ENCODE measurements at places on chromosomes 3 and 15.

DNA sequence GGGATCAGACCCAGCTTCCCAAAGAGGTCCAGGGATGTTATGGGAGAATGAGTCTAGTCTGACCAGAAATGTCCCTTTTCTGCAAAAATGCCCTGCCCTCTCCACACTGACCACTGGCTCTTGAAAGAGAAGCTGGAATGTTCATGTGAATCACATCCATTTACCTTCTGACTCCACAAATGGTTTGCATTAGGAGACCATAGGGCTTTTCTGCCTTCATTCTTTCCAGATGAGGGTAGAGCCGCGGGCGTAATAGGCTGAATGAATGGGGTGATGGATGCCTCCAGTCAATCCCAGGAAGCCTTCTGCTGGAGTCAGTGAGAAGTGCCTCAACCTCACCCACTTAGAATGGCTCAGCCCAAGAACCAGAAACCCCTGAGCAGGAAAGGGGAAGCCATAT, 47.2 kb upstream of the IREB2 start:
- no peak for DNase-seq

DNA sequence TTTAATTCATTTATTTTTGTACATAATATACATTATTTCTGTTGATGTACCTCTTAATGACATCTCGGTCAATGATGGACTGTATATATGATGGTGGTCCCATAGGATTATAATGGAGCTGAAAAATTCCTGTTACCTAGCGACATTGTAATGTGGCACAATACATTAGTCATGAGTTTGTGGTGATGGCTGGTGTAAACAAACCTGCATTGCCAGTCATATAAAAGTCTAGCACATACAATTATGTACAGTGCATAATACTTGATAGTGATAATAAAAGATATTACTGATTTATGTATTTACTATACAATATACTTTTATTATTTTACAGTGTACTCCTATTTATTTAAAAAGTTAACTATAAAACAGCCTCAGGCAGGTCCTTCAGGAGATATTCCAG, 15.1 kb downstream of the TTC14 start:
- DNase-seq, result no peak

DNA sequence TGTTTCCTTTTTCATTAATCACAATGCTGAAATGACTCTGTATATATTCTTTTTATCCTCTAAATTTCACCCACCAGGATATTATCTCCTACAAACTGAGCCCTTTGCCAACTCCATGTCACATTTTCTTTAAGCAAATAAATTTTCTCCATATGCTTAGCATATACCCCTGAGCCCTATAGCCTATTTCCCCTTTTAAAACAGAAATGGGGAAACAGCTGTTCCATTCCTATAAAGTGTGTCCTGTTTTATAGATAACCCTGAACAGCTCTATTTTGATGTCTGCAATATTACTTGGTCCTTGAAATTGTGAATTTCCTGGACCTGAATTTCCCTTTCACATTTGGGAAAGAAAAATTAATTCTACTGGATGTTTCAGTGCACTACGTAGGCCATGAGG, 15.6 kb upstream of the FILIP1L start:
- no peak for DNase-seq

GRCh38 chr3:142106548-142106947, 42.8 kb downstream of the TFDP2 start:
- no peak for DNase-seq

DNA sequence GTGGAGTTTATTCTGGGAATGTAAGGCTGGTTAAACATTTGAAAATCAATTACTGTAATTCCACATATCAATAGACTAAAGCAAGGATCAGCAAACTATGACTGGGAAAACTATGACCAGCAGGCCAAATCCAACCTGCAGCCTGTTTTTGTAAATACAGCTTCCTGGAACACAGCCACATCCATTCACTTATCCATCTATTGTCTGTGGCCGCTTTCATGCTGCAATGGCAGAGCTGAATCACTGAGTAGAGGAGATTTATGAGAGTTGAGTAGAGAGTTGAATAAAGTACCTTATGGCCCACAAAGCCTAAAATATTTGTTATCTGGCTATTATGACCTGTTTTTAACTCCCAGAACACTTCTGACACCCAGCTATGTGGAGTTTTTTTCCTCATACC, 12.2 kb downstream of the MYLK start:
- DNase-seq, result no peak

GRCh38 chr3:176911579-176911978, 285.7 kb downstream of the TBL1XR1 start:
- no peak for DNase-seq

DNA sequence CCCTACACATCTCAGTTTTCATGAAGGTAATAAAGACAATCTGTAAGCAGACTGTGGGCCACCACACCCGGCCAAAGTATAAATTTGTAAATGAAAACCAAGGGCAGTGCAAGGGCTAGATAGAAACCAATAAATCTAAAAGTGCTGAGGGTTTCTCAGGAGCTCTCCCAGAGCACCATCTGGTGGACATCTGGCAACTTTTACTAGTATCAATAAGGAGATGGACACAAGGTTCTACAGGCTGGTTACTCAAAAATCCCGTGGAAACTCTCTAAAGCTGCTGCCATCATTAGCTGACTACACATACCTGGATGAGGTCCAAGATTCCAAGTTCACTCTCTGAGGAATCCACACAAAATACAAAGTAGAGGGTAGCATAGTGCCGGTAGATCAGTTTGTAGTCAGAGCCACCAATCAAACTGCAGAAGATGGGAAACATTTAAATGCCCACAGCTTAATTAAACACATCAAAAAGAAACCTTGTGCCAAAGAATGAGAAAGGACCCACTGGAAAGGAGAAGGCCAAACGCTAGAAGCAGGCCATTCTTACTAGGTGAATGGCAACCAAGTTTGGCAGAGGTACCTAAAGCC, 5.5 kb downstream of the AP3S2 start:
- DNase-seq, result no peak

DNA sequence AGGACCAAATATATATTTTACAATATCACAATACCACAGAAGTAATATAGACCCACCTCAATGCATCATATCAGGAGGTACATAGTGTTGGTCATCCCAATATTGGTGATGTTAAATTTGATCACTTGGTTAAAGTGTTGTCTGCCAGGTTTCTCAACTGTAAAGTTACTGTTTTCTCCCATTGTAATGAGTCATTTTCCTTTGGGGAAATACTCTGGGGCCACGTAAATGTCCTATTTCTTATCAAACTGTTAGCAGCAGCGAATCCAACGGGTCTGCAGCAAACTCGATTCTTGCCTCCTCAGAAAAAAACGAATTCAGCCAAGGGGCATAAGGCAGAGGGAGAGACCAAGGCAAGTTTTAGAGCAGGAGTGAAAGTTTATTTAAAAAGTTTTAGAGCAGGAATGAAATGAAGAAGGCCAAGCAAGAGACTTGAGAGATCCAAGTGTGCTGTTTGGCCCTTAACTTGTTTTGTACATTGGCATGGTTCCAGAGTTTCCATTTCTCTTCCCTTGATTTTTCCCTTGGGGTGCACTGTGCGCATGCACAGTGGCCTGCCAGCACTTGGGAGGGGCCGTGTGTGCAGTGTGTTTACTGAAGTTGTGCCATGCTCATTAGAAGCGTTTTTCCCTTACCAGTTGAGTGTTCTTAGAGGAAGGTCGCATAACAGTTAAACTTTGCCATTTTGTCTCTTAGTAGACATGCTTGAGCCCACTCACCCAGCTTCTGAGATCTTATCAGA, 512.5 kb downstream of the AGBL1 start:
- DNase-seq, result no peak

- DNase-seq, result no peak
Measured at GRCh38 chr15:40290918-40291574, 8.2 kb upstream of the ANKRD63 start.

GRCh38 chr3:184399410-184399809, 19.6 kb downstream of the CHRD start:
- no peak for DNase-seq

GRCh38 chr15:51369451-51369761, 28.0 kb downstream of the GLDN start:
- no peak for DNase-seq

DNA sequence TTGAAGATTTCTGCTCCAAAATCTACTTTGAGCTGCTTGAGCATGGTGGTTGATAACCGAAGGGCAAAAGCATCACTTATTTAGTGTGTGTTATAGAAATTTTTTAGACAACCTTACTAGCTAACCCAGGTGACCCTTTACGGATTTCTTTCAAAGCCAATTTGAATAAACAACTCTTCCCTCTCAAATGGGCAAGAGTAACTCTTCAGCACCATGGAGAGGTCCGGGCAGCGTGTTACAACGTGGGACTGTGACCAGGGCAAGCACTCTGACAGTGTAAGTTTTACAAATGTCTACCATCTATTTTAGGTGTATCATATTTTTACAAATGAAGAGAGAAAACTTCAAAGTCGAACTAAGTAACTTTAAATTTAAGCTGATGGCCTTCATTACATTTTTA, 471.8 kb downstream of the MFSD1 start:
- no peak for DNase-seq

DNA sequence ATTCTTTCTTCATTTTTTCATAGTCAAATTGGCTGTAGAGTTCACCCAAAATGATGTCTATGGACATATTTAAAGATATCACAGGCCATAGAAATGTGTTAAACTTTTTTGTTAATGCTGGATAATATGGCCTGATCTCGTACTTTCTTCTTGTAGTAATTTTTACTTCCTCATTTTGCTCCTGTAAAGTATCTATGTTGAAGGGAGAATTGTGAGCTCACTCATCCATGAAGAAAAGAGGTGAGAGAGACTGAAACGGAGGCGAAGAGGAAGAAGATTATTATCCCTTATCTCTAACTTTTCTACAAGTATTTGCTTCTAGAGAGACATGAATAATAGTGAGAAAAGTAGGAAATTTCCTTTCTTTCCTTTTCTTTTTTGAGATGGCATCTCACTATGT, 613.8 kb upstream of the TBL1XR1 start:
- no peak for DNase-seq

DNA sequence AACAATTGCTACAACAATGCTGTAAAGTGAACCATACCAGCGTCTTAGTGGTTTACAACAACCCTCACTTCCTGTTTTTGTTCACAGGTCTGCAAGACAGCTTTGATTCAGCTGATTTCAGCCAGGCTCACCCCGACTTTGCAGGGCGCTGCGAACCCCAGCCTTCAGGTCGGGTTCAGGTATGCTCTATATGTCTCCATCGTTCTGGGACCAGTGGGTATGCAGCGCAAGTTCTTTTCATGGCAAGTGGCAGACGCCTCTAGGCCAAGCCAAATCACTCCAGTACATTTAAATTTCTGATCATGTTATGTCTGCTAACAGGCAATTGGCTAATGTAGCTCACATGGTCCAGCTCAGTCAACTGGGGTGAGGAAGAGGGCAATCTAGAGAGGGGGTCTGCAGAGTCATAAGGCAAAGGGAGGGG, 52.4 kb upstream of the RGMA start:
- no peak for DNase-seq

- no peak for DNase-seq
Measured at GRCh38 chr3:62201438-62202035, 171.8 kb downstream of the FEZF2 start.

DNA sequence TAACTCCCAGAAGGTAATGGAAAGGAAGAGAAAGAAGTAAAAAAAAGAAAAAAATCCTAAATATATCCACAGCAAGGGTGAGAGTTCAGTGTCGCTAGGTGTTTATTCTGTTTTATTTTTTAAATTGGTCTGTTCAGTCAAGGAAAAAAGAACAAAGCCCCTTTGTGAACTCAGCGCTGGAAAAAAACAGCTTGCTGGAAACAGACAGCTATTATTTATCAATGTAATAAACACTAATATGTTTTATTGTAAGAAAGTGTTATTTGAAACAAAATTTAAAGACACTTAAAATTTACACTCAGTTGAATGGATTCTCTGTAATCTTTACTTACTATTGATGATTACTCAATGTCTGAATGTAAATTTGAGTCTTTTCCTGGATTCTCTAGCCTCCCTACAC, 32.3 kb upstream of the LEKR1 start:
- no peak for DNase-seq

DNA sequence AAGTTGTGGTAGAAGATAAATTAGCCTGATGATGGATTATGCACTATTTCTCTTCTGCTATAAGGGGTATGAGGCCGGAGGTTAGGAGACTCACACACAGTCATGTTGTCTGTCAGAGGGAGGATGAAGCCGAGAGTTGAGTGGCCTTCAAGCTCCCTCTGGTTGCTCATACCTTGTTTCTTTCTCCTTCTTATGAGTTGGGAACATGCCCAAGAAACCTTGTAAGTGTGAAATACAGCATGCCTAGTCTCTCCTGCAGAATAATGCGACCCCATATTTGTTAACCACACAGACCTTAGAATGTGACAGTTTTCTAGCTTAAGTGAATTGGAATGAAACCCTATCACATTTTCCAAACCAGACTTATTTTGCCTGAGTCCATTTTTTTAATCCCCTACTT, 366.7 kb downstream of the PTPRG start:
- no peak for DNase-seq

DNA sequence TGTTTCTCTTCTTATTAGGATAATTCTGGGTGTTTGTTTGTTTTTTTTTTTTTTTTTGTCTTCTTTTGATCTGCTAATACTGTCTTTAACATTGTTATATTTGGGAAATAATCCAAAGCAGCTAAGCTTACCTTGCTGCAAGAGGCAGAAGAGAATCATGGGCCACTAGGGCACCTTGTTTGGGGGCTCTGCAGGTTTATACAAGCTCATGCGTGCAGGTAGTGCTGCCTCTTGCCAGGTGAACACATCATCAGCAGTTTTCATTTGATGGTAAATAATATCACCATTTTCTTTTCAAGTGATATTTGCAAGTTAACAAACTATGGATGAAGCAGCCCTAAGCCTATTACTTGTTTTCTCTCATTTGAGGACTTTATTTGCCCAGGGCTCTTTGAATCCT, 37.9 kb downstream of the MAP3K13 start:
- no peak for DNase-seq

DNA sequence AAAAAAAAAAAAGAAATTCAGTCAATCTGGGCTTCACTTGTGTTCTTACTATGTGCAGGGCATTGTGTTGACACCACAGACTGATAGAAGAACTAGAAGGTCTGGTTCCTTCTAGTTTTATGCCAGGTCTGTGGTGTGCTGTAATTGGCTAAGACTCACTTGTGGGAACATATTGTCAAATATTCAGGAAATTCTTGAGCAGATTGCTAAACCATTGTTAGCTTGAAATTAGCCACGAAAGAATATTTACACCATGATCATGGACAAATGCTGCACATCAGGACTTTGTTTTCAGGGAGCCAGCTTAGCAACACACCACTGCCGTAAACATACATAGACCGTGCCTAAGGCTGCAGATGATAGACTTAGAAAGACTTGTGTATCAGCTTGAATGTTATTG, 74.6 kb downstream of the GTPBP8 start:
- DNase-seq, result no peak

GRCh38 chr15:66454143-66454542, 43.4 kb downstream of the SNAPC5 start:
- no peak for DNase-seq

DNA sequence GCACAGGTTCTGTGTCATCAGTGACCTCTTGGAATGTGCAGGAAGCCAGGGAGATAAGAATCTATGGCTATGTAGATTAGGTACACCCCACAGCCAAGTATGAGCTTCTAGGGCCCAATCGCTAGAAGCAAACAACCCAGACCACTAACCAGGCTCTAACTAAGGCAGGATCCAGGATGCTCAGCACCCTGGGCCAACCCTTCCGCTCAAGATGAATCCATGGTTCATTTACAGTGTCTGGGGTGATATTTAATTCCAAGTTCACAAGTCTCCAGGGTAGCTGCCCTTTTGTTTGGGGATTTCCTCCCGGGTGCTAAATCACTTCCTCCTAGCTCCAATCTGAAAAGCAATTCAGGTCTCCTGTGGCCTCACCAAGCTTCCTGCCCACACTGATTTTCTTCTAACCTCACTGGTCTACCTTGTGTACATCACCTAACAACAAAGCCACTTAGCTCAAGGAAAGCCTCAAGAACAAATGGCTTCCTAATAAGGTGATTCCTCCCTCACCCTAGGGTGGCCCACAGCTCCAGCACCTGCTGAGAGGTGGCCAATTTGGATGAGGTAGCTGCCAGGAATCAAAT, 2.4 kb downstream of the EHD4 start:
- no peak for DNase-seq
